GM18507 (cell line): ENCODE measurements at places on chromosomes 13 and 19.

GRCh38 chr13:75255653-75256052 lies 226.3 kb downstream of the TBC1D4 start:
- no peak for DNase-seq

- no peak for DNase-seq
Measured at GRCh38 chr13:76754414-76754813, 131.8 kb downstream of the KCTD12 start.

GRCh38 chr13:72462166-72462565 lies 265.3 kb downstream of the MZT1 start:
- no peak for DNase-seq

- no peak for DNase-seq
Measured at GRCh38 chr13:101397742-101398141, 18.6 kb downstream of the NALCN start.

- no peak for DNase-seq
Measured at GRCh38 chr13:100039740-100040139, 49.2 kb upstream of the PCCA start.

DNA sequence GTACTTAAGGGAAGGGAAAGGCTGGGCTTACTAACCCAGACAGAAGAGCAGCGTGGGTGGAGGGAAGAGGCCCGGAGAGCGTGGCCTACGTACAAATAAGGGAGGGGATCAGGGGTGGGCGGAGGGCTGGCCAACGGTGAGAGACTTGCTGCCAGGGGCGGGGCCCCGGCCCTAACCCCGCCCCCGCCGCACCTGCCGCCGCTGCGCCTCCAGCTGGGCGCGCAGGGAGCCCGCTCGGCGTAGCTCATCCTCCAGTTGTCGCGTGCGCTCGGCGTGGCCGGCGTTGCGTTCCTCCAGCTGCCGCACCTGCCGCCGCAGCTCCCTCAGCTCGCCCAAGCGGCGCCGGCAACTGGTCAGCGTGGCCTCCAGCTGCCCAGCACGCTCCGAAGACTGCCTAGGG lies 5.7 kb downstream of the HOOK2 start:
- no peak for DNase-seq

- DNase-seq: no peak
Measured at GRCh38 chr13:52706081-52706480, 33.5 kb downstream of the CNMD start.

DNA sequence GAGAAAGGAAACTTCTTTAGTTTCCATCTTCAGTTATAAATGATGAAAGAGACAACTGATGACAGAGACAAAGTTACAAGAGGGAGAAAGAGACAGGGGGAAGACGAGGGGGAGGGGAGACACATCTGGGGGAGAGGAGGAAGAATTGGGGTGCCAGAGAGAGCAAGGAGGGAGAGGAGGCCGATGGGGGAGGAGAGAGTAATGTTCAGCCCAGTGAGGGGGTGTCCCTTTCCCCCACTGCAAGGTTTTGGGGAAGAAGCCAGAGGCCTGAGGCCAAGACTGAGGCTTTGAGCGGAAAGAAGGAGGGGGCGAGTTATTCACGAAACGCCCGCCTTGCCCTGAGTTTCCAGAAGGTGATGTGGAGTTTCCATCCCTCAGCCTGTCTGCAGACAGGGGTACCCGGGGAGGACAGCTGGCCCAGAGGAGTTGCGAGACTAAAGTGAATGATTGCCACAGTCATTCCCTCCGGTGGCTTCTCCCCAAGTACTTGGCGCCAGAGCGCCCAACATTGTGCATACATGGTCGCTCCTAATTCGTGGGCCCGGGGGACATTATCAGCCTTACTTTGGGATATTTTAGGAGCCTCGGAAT lies 558 bp upstream of the PPAN start:
- no peak for DNase-seq

DNA sequence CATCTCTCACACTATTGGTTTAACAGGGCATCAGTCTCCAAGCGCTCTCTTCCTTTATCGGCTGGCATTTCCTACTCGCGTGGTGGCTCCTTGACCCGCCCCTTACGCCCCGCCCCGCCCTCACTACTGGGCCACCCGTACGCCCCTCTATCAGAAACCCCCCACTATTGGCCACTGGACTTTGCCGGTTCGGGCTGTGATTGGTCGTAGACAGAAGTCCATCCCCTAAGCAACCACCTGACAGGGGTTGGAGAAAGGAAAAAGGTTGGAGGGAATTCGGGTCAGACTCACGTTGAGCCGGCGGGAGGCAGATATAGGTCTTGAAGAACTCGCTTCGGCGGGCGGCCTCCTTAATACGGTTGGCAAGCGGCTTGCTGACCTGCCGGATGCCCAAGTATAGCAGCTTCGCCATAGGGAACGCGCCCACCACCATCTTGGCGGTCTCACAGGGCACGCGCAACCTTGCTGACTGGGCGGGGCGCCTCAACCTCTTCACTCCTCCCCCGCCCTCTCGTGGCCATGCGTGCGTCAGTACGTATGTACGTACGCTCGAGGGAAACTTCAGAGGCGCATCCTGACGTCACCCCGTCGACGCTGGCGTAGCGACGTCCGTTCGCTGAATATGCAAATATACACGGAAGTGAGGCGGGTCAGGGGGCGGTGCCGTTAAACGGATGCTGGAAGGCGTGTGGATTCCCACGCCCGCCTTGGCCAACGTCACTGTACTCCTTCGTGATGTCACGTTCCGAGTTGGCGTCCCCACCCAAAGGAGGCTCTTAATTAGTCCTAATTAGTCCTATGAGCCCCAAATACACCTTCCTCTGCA lies at the start of gene OPA3:
Gene OPA3 (minus strand): TSS at position 471 of the 826 bp plus-strand sequence. CDS start 38 bp downstream, at position 433.
- DNase-seq: peak; percentile 95

DNA sequence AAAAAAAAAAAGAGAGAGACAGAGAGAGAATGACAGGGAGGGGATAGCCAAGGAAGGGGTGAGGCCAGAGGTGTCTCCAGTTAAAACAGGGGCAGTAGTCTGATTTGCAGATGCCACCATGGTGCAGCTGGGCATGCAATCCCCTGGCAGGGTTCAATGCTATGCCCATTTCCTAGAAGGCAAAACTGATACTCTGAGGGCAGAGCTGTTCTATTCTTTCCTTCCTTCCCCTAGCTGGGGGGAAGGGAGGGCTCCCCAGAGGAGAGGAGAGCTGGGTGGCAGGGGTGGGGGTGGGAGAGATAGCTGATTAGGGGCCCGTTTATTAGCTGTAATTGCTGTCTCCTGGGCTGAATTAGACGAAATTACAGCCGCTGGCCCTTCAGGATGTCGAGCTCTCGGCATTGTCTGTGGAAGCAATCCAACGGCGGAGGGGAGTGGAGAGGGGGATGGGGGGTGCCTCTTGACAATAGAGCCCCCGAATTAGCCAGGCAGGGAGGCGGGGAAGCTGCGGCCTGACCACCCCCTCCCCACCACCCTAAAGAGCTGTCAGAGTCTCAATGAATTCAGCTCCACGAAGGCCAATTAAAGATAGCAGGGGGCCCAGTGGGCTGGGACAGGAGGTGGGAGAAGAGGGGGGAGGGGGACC lies 14.4 kb upstream of the DPP9 start:
- DNase-seq: no peak

DNA sequence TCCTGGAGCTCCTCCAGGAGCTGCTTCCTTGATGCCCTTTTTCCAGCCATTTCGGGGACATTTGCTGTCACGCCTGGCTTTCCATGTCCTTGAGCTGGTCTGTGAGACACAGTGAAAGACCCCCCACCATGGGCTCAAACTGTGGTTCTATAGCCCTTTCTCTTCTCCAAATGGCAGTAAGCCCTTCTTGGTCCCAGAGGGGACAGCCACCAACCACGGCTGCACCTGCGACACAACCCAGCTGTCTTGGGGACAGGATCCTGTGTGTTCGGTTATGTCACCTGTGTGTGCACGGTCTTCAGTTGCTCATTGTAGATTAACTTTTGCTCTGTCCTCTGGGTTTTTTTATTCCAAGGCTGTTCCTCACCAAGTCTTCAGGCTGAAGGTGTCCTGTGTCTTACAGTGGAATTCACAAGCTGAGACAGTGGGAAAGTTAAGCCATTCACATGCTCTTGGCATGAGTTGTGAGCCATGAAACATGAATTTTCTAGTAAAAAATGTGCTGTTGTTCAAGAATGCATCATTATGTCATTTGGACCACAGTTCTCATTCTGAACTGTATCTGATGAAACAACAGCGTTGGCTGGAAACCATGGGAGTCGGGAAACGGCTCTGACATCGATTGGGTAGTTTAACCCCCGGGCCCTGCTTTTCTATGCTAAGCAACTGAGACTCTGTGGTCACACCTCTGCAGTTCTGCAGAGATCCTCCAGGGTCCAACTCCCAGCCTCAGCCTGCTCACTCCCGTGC lies 129.5 kb upstream of the MCF2L start:
- DNase-seq: no peak

- DNase-seq: no peak
Measured at GRCh38 chr19:9070066-9070465, 16.8 kb upstream of the OR1M1 start.

DNA sequence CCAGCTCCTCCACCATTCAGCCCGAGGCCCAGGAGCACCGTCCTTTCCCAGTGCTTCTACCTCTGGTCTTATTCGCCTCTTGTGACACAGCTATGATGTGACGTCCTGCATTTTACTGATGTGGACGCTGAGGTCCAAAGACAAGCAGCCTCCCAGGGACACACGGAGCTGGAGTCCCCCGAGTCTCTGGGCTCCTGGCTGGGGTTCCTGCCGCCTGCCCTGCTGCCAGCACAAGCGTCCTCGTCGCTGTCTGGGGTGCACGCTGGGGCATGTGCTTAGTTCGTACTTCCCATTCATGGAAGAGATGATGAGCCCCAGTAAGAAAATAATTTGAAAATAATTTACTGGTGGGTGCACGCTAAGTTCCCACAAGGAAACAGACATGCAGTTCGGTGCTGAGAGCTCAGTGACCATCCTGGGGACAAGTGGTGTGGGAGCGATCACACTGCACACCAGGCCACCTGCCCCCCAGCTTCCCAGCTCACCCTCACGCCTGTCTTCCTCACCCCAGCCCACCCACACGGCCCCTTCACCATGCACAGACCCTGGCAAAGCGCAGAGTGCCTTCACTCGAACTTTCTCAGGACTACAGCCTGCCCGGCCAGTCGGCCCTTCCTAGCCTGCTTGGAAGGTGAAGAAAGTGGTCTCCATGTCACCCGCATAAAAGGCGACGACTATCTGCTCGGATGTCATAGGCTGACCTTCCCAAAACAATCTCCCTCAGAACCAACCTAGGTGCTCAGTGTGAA lies 14.2 kb upstream of the CFAP97D2 start:
- no peak for DNase-seq

GRCh38 chr13:83352391-83352790 lies 529.9 kb downstream of the SLITRK1 start:
- DNase-seq: no peak

- no peak for DNase-seq
Measured at GRCh38 chr19:15223649-15224361, 8.4 kb downstream of the EPHX3 start.

DNA sequence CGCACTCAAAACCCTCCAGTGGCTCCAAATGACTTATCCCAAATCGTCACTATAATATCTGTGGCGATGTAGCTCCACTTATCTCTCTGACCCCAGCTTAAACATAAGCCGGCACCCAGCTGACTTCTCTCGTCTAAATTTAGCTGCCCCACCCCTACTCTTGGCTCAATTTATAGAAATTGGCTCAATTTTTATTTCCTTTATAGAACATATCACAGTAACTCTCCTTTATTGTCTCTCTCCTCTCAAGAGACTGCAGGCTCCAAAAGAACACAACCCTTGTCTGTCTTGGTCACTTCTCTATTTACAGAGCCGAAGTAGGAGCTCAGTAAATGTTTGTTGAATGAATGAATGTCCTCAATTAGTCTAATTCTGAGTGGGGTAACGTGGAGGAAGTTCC lies 805 bp downstream of the ZNF784 start:
- DNase-seq: no peak

DNA sequence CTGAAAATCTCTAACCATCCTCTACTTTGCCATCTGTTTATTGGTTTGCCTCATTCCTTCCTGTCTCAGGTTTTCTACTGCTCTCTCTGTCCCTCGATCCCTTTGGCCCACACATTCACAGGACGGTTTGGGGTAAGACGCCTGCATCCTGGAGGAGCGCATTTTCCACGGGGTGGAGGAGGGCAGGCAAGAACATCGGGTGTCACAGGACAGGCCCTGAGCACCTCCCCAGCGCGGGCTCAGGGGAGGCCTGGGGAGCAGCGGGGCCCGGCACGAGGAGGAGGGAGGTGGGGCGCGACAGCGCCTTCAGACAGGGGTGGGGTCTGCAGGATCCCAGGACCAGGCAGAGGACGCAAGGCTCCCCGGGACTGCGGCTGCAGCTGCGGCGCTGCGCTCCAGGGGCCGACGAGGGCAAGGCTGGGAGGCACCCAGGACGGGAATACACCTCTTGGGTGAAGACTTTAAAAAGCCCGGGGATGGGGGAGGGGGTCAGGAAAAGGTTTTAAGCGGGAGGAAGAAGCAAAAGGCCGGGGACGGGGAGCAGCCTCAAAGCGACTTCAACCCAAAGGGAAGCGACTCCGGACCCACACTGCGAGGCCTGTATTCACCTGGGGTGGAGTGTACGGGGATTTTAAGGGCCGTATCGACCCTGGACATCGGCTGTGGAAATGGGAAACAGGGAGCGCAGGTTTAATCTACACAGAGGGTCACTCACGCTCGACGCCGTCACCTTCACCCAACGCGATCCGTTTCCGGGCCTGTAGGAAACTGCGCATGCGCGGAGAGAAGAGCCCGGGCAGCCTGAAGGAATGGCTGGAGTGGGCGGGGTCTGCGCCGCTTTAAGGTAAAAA lies at the start of gene ZNF415:
Gene ZNF415 (minus strand): TSS at position 770 of the 851 bp plus-strand sequence. CDS start 10,234 bp downstream, outside the sequence.
- no peak for DNase-seq

DNA sequence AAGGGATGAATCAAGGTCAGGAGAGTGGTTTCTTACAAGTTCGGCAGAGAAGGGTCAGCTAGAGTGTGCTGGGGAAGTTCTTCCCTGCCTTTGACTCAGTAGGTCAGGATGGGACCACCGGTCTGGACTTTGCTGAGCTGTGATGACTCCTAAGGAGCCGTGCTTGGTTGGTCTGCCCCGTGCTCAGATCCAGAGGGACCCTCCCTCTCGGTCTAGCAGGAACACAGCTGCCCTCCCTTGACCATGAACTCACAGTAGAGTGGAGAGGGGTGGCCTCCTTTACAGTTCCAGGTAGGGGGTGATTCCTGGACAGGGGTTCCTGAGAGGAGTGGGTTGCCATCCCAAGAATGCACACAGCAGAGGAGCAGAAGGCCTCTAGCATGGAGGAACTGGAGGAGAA lies 4.3 kb downstream of the RPS19 start:
- no peak for DNase-seq

DNA sequence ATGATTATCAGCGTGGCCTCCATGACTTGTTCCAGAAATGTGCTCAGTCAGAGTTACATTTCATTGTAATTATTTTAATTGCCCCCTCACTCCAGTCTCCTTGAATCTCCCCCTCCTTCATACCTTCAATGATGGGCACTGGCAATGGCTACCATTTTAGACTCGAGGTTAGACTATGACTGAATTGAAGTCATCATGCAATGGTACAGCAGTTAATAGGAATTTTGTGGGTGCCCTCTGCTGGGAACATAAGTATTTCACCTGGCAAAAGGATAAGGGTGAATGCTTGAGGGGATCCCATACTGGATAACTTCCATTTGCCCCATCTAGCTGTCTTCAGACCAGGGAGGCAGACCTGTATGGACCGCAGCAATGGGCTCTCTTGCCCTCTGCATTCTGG lies 32.2 kb upstream of the USP12 start:
- no peak for DNase-seq

GRCh38 chr19:574658-575526 lies 2.5 kb downstream of the BSG start:
- DNase-seq: no peak

- DNase-seq: no peak
Measured at GRCh38 chr13:47843005-47843404, 158.1 kb downstream of the SUCLA2 start.

- DNase-seq: no peak
Measured at GRCh38 chr19:22332924-22333323, 46.7 kb downstream of the ZNF729 start.

GRCh38 chr19:5762608-5763217 lies 21.8 kb downstream of the PRR22 start:
- DNase-seq: no peak
